Naive thymus-derived CD4-positive, alpha-beta T cell (primary cell): ENCODE measurements at places on chromosomes 1 and 21. TPM values are rescaled to one million over a fixed set of nuclear protein-coding genes. Genes with fewer than 3 reads are reported as not detected.

- DNase-seq: no peak
Measured at GRCh38 chr1:230832476-230832875, 35.8 kb downstream of the C1orf198 start.

VCAM1 gene
- not detected for total RNA-seq

CFAP107 gene
- not detected for total RNA-seq

LCE2A gene
- not detected for total RNA-seq

GPR52 gene
- total RNA-seq: 2.3 TPM

DNA sequence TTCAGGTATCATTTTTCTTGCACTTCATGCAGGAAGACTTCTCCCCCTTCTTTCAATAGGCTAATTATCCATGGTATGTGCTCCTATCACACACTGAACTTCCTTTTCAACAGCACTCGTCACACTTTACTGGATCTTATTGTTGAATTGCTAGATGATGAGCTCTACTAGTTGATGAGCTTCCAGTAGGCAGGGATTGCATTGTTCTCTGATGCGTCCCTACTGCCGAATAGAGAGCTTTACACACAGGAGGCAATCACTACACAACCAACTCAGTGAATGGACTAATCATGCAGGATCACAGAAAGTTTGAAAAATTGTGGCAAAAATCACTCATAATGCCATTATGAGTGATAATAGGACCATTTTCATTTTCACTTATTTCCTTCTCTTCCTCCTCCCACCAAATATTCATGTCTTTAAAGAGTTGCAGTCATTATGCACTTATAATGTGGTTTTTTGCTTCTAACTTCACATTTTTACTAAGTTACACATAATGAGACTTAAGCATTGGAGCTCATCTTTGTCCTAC, 128.1 kb upstream of the ZNF648 start:
- DNase-seq: no peak

DNA sequence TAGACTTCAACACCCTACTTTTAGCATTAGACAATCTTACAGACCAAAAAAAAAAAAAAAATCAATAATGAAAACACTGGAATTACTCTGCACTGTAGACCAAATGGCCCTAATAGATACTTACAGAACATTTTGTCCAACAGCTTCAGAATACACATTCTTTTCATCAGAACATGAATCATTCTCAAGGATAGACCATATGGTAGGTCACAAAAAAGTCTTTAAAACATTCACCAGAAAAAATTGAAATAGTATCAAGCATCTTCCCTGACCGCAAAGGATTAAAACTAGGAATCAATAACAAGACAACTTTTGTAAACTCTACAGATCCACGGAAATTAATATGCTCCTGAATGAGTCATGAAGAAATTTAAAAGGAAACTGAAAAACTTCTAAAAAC, 22.5 kb downstream of the ZNF670 start:
- no peak for DNase-seq
